ENCODE measurements at places on chromosomes 16 and 17. TPM values are rescaled to one million over a fixed set of nuclear protein-coding genes. Genes with fewer than 3 reads are reported as not detected.

DNA sequence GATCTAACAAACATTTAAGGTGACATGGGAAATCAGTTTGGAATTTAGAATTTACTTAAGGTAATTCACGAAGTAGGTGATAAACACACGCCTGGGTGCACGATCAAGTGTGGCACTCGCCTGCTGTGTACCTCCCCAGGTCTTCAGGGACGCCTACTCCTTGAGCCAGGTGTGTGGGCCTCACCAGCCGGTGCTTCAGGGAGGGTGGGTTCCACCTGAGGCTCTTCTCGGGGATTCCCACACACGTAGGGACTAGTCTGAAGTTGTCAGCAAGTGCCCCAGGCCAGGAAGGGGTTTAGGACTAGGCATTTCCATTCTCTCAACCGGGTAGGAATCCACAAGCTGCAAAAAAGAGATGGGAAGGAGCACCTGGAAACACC, 9.8 kb upstream of the NAT9 start:
- H3K36me3 ChIP-seq, result no peaks in the 10 kb centered on the region
- no peak overlapping the region for H3K4me3 ChIP-seq
- H3K27ac ChIP-seq, result no peak overlapping the region
- no peak for DNase-seq

- no peak for DNase-seq
- H3K4me1 ChIP-seq, result no peaks in the 10 kb centered on the region
- H3K36me3 ChIP-seq, result no peaks in the 10 kb centered on the region
- no peak overlapping the region for H3K27ac ChIP-seq
- no peak overlapping the region for H3K4me3 ChIP-seq
- H3K27me3 ChIP-seq, result no peaks in the 10 kb centered on the region
Measured at GRCh38 chr16:4038448-4038847, 77.8 kb downstream of the ADCY9 start.

DNA sequence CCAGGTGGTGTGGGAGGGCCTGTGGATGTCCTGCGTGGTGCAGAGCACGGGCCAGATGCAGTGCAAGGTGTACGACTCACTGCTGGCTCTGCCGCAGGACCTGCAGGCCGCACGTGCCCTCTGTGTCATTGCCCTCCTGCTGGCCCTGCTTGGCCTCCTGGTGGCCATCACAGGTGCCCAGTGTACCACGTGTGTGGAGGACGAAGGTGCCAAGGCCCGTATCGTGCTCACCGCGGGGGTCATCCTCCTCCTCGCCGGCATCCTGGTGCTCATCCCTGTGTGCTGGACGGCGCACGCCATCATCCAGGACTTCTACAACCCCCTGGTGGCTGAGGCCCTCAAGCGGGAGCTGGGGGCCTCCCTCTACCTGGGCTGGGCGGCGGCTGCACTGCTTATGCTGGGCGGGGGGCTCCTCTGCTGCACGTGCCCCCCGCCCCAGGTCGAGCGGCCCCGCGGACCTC, 798 bp downstream of the CLDN9 start:
- no peak for DNase-seq
- H3K4me3 ChIP-seq, result no peak overlapping the region
- H3K27me3 ChIP-seq, result peaks cover 7% of the 10 kb centered on the region
- no peak overlapping the region for H3K27ac ChIP-seq
- no peaks in the 10 kb centered on the region for H3K36me3 ChIP-seq

DNA sequence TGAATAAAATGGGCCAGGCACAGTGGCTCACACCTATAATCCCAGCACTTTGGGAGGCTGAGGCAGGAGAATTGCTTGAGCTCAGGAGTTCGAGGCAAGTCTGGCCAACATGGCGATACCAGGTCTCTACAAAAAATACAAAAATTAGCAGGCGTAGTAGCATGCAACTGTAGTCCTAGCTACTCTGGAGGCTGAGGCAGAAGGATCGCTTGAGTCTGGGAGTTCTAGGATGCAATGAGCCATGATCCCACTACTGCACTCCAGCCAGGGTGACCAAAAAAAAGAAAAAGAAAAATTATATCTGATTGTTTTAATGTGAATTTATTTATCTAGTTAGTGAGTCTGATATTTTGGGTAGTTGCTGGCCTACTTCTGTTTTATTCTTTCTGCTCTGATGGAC, 7.0 kb downstream of the IL34 start:
- H3K4me3 ChIP-seq, result peak overlapping the region; percentile 50
- no peak overlapping the region for H3K27ac ChIP-seq
- no peaks in the 10 kb centered on the region for H3K36me3 ChIP-seq
- no peaks in the 10 kb centered on the region for H3K4me1 ChIP-seq
- no peaks in the 10 kb centered on the region for H3K27me3 ChIP-seq
- DNase-seq, result no peak

DNA sequence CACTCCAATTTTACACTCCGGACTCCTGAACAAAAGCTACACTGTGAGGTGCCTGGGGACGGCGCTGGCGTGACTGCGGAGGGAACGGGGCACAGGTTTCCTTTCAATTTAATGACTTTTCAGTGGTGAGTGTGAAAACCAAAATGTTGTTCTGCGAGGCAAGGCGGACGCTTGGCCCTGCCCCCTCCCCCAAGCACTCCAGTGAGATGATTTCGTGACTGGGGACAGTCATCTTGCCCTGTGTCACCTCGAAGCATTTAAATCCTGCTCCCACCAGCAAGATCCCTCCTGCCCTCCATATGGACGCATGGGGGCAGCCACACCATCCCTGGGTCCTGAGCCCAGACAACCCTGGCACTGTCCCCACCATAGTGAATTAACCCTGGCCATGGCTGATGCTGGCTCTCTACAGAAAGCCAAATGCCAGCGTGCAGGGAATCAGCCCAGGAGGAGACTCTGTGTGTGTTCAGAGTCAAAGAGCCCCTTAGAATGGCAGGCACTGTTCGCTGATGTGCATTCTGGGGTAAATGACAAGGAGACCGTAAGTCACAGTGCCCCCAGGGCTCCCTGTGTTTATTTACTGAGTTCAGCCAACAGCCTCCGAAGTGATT, 41.0 kb downstream of the C16orf95 start:
- H3K27ac ChIP-seq, result no peak overlapping the region
- no peak overlapping the region for H3K4me3 ChIP-seq
- no peaks in the 10 kb centered on the region for H3K27me3 ChIP-seq
- H3K36me3 ChIP-seq, result no peaks in the 10 kb centered on the region
- no peaks in the 10 kb centered on the region for H3K4me1 ChIP-seq

DNA sequence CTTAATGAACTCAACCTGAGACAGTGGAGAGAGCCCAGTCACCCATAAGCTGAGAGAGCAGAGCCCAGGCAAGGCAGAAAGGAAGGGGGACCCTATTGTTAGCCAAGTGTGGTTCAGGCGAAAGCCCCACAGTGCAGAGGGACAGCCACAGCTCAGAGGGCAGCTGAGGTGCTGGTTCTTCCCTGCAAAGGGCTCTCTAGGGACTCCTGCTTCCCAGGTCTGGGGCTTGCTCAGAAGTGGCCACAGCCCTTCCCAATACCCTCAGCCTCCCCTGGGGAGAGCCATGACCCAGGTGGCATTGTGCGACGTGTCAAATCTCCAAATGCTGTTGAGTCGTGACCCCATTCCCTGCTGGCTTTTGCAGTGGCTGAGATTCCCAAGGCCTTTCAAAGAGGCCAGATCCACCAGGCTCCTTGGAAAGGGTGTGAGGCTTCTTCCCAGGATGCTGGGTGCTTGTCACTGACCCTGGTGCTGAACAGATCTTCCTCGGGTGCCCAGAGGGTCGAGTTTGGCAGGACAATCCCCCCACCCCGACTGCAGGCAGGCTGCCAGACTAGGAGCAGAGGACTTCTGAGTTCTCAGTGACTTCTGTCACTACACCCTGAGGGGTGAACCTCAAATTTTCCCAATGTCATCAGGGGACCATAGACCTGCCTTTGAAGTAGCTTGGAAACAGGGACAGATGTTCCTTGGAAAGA, 2.5 kb upstream of the CCL17 start:
- H3K36me3 ChIP-seq, result no peaks in the 10 kb centered on the region
- no peak for DNase-seq

- no peak overlapping the region for H3K27ac ChIP-seq
- no peak overlapping the region for H3K4me3 ChIP-seq
- H3K36me3 ChIP-seq, result no peaks in the 10 kb centered on the region
- DNase-seq, result no peak
- no peaks in the 10 kb centered on the region for H3K27me3 ChIP-seq
Measured at GRCh38 chr17:14813649-14814370, 451.3 kb downstream of the PMP22 start.

The FBXO39 gene
- total RNA-seq, result not detected

Measured in kidney (tissue), 22 donors.